ENCODE measurements at places on chromosomes 1 and 21.
A peak's percentile ranks its signal among the peaks of the same experiment; 100 is the strongest.

DNA sequence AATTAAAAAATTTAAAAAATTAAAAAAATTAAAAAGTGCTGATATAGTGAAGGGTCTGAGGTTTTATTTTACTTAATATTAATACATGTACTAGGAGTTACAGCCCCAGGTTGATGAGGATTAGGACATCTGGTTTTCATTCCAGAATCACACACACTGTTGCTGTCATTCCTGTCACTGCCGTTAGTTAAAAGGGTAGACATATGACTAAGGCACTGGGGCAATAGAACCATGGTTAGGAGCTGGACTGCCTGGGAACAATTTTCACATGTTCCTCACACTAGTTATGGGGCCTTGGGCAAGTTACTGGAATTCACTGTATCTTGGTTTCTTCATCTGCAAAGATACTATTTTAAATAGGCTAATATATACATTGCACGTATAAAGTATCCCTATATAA, 191.8 kb upstream of the DPYD start:
- DNase-seq = no peak

GRCh38 chr1:169964206-169964605, 70.5 kb upstream of the SCYL3 start:
- DNase-seq = no peak

DNA sequence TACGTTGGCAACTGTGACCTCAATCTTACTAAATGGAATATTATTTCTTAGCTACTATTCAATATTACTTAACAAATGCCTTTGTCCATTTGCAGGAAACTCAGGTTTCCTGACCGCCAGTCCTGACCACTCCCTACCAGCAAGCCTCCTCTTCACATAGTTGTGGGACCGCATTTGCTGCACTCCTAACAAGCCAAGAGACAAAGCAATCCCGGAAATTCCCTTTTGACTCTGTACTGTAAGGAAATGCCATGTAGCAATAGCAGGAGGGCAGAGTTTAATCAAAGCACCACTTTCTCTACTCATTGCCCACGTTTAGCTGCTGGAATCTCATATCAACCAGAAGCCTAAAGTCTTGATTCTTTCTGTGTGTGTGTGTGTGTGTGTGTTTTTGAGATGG, 28.1 kb upstream of the ACBD6 start:
- peak; percentile 94 for DNase-seq

- no peak for DNase-seq
Measured at GRCh38 chr1:172229942-172230341, 190.5 kb upstream of the C1orf105 start.

DNA sequence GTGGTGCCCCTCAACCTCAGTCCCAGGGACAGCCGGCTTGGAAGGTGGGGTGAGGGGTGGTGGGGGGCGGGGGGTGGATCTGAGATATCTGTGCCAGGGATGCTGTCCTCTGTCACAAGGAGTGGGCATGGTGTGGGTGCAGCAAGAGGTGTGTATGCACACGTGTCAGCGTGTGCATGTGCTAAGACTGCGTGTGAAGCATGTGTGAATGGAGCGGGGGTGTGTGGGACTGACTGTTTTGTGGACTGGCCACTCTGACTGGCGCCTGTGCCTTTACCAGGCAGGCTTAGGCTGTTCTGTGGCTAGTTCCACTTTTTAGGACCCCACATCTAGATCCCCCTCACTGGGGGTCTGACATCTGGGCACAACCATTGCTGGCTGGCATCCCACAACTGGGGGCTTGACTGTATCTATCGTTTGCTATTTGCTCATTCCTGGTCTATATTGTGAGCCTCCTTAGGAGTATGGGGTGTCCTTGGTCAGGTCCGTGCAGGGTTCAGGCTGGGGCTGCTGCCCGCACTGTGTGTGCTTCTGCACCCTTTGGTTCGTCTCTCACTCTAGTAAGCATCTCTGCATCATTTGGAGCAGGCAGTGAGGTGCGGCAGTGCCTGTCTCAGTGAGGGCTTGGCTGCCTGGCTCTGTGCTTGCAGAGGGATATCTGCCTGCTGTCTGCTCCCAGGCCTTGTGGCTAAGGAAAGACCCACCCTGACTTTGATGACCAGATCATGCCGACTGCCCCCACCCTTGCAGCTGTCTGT, 1.9 kb downstream of the AMPD2 start:
- DNase-seq = no peak

DNA sequence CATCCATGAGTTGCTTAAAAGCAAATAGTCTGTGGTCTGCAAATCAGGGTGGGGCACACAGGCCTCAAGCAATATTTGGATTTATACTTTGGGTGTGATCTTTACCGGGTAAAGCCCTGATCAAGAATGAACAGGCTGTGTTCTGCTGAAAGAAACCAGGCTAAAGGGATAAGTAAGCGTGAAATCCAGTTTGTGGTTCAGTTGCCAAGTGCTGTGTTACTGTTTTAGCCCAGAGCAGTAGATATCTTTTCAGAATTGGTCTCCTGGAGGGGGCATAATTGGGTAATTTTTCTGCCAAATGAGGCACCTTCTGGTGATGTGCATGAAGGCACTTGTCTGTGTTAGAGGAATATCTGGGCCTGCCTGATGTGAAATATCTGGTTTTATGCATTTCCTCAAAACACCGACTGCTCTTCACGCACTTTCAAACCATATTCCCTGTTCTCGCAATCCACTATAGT, 21.4 kb downstream of the AIM2 start:
- no peak for DNase-seq

DNA sequence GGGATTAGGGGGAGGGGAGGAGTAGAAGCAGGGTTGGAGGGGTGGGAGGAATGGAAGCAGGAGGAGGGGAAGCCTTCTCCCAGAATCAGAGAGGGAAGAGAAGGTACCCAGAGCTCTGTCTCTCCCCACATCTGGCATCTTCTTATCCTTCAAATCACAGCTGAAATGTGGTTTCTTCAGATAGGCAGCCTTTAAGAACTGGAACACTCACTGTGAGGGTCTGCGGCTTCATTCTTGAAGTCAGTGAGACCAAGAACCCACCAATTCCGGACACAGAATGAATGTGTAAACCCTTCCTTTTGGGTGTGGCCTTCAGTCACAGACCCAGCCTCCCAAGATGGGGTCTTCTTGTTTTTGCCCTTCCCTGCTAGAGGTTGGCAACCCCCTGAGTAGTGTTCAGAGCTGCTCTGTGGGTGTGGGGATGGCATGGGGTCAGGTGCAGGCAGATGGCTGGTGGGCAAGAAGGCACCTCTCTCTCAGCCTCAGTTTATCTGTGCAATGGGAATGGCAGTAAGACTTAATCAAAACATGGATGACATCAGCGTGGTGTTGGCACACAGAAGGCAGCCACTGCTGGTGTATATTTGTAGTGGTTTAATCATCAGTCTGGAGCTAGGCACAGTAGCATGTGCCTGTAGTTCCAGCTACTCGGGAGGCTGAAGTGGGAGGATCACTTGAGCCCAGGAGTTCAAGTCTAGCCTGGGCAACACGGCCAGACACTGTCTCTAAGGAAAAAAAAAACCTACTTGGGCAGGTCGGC, 7.2 kb downstream of the FAAH start:
- no peak for DNase-seq

- no peak for DNase-seq
Measured at GRCh38 chr1:155069551-155070157, 6.1 kb downstream of the EFNA4 start.

GRCh38 chr1:111285879-111286278, 4.8 kb upstream of the CHIA start:
- DNase-seq = peak; percentile 85

DNA sequence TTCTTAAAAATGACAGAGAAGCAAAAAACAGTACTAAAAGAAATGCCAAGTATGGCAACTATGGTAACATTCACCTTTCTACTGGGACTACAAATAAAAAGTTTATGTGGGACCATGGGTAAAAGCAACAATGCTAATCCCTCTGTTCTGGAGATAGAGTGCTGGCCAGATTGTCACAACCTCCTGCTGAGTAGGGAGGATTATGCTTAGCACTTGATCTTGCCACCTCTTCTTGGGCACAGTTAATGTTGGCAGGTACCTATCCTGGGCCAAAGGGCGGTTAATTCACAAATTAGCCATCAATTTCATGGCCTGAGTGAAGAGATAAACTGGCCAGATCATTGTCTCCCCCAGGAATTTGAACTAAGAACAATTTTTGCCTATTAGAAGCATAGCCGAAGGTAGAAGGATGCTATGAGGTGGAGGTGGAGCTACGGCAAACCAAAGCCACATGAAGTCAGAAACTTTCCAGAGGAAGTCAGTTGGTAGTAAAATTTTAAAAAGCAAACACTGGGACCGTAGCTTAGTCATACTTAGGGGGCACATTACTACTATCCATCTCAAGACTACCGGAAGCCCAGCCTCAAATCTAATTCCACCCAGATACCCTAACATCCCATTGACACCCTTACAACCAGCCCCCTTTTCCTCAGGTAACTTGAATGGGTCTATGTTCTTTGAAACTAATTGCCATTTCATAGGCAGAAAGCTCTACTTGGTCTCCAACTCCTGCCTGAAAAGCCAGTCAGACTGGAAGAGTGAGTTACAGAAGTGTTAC, 2.7 kb downstream of the SCYL3 start:
- DNase-seq = peak; percentile 59

DNA sequence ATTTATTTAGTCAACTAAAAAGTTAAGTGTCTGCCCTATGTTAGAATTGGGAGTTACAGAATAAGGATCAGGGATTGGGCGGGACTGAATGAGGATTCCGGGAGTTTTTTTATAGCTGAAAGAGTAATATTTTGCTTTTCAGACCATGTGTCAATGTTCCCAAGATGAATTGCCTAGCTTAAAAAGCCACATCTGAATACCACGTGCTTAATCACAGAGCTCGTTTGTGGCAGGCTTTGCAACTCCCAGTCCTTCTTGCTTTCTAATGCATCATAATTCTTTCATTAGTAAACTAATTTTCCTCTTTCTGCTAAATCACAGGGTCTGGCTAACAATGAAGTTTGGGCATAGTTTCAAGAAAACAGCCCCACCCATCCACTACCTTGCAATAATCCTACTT, 4.2 kb upstream of the BCL10 start:
- no peak for DNase-seq

- DNase-seq = no peak
Measured at GRCh38 chr1:26541431-26541815, 11.9 kb downstream of the RPS6KA1 start.

DNA sequence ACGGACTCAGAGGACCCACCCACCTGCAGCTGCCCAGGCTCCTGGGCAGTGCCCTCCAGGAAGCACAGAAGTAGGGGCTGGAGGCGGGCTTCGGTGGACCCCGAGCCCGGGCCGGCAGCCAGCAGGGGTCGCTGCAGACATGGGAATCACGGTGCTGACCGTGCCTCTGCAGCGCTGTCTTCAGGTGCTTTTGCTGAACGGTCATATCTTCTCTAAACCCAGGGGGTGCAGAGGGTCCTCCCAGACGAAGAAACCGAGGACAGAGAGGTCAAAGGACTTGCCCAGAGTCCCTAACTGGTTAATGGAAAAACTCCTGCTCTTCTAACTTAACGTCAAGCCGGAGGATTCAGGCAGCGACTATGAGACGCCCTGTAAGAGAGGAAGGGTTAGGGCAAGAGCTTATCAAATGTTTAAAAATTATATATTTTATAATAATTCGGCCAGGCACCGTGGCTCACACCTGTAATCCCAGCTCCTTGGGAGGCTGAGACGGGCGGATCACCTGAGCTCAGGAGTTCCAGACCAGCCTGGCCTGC, 21.5 kb upstream of the LEFTY2 start:
- no peak for DNase-seq

GRCh38 chr1:78388275-78388674, 102.5 kb upstream of the PTGFR start:
- DNase-seq = no peak

DNA sequence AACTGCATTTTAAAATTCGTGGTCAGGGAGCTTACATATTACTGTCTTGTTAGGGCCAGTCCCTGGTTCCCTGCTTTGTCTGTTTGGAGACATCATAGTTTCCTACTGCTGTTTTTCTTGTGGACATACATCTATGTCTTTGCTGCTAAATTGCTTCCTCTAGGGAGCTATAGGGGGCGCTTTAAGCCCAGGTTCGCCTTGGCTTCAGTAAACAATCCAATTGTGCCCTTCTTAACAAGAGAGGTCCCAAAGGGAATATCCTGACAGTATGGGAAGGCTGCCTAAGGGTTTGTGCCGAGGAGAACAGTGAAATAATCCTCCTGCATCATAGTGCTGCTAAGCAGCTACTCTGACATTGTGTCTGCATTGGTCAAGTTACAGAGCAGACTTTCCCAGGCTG, 112.5 kb downstream of the USH2A start:
- peak; percentile 23 for DNase-seq

GRCh38 chr21:31564439-31564838, 95.1 kb upstream of the SOD1 start:
- peak; percentile 45 for DNase-seq

DNA sequence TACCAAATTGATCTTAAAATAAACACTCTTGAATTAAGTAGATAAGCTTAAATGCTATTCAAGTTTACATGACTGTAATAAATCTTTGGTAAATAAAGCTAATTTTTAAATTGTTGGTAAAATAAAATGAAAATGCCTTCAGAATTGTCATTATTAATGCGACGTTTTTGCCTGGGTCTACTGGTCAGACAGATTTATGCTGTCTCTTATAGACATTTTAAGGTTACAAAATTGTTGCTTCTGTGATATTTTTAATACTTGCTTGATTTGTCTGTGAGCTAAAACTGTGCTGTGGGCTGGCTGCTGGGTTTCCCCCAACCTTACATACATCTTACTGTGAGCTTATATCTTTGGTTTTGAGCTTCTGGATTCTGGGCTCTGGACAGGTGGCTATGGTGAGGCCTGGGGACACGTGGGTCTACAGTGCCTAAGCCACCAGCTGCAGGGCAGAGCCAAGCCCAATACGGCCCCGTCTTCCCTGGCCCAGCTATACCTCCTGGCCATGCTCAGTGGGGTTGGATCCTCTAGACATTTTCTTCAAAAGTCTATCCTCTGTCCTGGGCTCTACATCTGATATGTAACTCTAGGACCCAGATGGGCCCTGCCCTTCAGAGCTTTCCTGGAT, 81.4 kb downstream of the ETS2 start:
- DNase-seq = no peak

DNA sequence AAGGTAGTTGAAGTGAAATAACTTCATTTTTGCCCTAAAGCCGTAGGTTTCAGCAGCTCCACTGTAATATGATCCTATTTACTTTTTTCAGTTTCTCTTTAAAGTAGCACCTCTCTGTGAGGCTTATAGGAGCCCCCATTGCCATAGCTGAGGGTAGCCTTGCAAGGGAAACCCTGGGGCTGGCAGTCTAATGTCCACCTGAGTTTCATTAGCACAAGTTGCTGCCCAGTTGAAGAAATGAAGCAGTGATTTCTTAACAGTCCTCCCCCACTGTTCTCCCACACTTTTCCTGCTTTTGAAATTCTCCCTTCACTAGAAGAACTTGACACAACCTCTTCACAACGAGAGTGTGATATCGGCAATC, 1.5 kb downstream of the HMCN1 start:
- DNase-seq = no peak

- no peak for DNase-seq
Measured at GRCh38 chr1:82398357-82398756, 597.6 kb downstream of the ADGRL2 start.

DNA sequence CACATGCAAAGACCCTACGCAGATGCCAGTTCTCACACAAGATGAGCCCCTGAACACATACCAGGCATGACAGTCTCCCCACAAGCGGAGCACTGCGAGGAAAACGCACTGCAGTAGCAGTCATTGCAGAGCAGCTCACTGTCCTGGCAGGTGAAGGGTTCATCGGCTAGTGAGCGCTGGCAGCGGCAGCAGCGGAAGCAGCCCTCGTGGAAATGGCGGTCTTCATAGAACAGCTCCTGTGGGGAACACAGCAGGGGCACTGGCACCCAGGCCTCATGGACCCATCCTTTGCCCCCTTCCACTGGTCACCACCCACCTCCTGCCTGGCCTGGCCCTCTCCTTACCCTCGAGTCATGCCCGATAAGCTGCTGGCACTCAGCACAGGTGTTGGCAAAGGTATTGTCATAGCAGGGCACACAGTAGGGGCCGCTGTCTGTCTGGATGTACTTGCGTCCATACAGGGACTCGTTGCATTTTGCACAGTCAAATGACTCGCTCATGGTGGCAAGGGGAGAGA, 6.3 kb downstream of the FHL3 start:
- DNase-seq = no peak

All from trophoblast cell (in vitro differentiated cells and primary cell).